ENCODE measurements at places on chromosomes 1 and 21.

DNA sequence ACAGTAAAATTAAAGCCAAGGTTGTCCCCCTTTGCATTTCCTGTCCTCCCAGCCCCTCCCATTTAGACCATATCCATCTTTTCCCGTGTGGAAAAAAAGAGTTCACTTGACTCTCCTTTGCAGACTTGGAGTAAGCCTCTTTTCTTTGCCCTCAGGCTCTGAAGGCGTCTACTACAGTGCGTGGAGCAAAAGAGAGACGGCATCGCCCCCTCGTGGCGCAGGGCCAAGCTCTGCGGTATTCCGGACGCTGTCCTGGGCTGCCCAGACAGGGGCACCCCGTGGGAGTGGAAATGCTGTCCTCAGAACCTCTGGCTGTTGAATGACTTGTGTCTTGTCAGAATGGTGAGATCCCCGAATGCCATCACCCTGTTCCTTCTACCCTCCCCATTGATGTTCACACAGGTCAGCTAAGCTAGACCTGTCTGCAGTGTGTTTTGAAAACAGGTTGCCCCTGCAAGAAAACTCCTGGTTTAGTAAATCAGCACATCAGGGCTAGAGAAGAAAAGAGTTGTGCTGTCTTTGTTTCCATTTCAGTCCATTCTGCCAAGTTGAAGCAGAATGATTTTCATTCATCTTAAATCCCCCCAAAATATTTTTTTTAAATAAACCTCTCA is 12.3 kb upstream of the GJA8 start:
- peak; percentile 48 for DNase-seq

- no peak for DNase-seq
These were observed 56.0 kb upstream of the TRAPPC10 start for GRCh38 chr21:43956019-43956669.

DNA sequence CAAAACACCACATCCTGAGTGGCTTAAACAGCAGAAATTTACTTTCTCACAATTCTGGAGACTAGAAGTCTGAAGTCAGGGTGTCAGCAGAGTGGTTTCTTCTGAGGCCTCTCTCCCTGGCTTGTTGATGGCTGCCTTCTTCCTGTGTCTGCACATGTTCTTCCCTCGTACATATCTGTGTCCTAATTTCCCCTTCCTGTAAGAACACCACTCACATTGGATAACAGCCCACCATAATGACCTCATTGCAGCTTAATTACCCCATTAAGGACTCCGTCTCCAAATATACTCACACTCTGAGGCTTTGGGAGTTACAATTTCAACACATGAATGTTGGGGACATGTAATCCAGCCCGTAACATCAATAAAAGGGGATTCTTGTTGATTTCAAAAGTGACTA is 23.4 kb downstream of the C8A start:
- no peak for DNase-seq

GRCh38 chr1:35172022-35172421 is 20.9 kb downstream of the SFPQ start:
- DNase-seq, result no peak

DNA sequence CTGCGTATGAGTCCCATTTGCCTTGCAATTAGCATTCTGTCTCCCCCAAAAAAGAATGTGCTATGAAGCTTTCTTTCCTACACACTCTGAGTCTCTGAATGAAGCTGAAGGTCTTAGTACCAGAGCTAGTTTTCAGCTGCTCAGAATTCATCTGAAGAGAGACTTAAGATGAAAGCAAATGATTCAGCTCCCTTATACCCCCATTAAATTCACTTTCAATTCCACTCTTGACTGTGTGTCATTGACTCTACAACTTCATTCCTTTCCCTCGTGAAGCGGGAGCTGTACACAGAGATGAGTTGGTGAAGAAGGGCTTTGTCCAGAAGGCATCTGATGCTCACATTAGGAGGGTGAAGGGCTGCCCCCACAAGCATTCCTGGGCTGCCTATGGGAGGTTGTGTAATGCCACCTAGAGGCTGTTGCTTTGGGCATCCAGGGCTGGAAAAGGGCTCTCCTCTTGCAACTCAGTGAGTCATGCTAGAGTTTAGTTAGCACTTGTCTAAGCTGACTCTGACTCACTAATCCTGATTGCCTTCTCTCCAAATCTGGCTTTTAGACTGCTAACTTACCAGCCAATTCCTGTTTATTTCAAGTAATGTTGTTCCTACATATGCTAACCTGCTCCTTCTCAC is 1.8 kb downstream of the SPRR1B start:
- DNase-seq, result no peak

- peak; percentile 86 for DNase-seq
These were observed 37.3 kb downstream of the IFNAR1 start for GRCh38 chr21:33362044-33362555.

GRCh38 chr1:63731117-63732043 is 42.4 kb upstream of the ROR1 start:
- DNase-seq, result no peak

DNA sequence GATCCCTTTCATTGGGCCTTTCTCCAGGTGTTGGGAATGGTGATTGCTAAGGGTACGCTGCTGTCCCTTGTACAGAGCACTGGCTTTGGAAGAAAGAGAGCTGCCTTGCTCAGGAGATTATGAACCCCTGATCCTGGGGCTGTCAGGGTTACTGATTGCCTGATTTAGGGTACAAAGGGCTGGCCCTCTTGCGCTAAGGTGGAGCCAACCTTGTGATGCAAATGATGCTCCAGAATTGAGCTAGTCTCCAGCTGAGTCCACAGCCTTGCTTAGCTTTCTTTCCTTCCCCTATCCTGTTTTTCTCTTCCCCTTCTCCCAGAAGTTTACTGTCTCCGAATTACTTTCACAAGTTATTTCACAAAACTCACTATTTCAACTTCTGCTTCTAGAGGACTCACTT is 334.7 kb downstream of the AMY1C start:
- no peak for DNase-seq

- DNase-seq, result no peak
These were observed 125.6 kb upstream of the LMO4 start for GRCh38 chr1:87202922-87203655.

DNA sequence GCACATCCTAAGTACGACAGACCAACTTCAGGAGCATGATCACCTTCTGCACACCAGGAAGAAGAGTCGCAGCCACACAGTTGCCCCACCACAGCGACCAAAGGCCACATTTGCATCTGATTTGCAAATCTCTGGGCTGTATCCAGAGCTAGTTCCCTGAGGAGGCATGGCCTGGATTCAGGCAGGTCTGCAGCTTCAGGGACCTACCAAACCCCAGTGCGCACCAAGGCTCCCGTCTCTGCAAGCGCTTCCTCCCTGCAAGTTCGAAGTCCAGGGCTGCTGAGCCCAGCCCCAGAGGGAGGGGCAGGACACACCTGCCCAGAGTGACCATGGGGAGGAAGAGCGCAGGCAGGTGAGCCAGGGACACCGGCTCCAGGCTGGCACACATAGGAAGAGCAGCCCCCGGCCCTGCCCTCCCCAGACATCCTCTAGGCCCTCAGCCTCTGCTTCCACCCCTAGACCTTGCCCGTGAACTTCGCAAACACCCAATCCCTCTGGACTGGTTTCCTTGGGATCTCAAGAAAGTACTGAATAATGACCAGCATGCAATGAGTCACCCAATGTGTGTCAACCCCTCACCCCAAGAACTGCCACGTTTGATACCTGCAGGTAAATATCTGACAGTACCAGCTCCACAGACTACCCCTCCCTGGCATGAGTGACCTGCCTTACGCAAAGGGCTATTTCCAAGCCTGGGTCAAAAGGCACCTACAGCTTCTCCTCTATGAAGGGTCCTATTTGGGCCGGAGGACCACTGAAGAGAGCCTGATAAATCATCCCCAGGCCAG is 36.8 kb downstream of the CASZ1 start:
- DNase-seq, result no peak

DNA sequence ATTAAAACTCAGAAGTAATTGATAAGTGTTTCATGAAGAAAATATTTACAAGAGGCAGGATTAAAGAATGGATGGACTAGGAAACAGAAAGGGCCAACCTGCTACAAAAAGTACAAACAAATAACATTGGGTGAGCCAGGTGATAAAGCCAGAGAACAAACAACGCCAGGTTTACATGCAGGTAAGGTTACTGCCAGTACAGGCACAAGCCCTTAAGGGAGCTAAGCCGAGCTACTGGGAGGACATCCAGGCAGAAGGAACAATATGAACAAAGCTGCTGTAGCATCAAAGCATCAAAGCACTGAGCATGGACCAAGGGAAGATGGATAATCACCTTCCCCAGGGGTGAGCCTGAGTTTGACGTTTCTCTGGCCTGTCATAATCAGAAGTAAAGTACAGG is 380.7 kb downstream of the SEC16B start:
- DNase-seq, result no peak
